Activated naive CD4-positive, alpha-beta T cell treated with anti-CD3 and anti-CD28 coated beads, Interleukin-2, amount 50 U/mL, for 16 hours (primary cell): ENCODE measurements at places on chromosomes 7 and 10.

GRCh38 chr7:8778459-8778858 lies 345.1 kb downstream of the NXPH1 start:
- no peak for DNase-seq

DNA sequence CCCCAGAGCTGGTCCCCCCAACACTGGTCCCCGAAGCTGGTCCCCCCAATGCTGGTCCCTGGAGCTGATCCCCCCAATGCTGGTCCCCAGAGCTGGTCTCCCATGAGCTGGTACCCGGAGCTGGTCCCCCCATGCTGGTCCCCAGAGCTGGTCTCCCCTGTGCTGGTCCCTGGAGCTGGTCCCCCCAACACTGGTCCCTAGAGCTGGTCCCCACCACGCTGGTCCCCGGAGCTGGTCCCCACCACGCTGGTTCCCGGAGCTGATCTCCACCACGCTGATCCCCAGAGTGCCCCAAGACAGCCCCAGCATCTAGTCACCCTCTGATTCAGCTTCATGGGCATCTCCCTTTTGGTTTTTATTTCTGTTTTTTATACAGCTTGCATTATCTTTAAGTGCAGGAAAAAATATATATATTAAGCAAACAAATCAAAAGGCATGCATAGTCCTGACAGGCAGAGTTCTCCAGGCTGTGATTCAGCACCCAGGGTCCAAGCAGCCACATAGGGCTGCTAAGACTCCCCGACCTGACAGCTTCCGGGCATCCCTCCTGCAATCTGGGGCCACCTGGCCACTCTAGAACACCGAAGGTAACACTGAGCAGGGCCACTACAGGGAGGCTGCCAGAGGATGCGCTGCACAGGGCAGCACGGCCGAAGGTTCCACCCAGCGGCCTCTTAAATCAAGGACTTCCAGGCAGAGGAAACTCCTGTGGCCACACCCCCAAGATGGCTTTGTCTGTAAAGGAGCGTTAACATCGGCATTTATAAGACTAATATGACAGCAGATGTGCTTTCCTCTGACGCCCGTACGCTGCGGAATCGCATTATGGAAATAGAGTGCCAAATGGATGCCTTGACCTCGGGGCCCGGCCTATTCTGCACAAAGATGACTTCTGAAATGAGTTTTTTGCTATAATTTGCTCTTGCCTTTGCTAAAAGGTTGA lies 215.0 kb downstream of the PTPRN2 start:
- DNase-seq, result no peak

DNA sequence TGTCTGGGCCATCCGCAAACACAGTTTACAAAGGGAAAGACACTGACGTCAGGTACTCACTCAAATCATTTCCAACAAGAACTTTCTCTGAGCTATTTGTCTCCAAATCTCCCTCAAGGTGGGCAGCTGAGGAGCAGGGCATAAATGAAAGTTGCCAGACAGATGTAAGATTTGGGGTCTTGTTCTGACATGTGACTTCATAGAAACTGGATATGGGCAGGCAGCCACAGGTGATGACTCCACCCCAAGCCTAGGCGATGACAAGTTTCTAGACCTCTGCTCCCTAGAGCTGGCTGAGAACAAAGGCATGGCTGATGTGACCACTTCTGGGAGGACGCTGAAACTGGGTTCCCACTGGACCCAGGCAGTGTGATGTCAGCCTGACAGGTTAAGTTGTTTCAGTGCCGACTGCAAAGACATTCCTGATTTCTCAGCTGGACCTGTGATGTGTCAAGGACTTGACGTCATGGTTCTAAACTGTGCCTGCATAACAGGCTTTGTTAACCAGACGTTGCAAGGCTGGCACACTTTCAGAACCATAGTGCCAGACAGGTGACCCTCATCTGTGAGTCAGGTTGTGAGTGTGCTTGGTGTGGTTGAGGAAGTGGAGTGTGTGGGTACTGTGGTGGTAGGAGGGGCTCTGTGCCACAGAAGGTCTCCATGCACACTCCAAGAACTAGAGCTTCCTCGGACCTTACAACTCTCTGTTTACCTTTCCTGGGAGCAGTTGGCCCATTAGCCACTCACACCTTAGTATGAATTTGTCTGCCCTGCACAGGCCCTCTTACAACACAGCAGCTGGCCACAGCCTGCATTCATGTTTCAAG lies 39.9 kb upstream of the EBF3 start:
- no peak for DNase-seq

- no peak for DNase-seq
Observed at GRCh38 chr7:67821116-67821515, 824.5 kb downstream of the TYW1 start.
